ENCODE measurements at places on chromosomes 3 and 15.

GRCh38 chr3:170440344-170440743 is 21.7 kb downstream of the CLDN11 start:
- no peak for DNase-seq

- no peak for DNase-seq
Measured at GRCh38 chr15:90558171-90558573, 28.4 kb downstream of the CRTC3 start.

GRCh38 chr3:151425627-151426340 is 35.1 kb downstream of the IGSF10 start:
- DNase-seq = no peak

- no peak for DNase-seq
Measured at GRCh38 chr3:171741377-171741776, 68.9 kb downstream of the PLD1 start.

DNA sequence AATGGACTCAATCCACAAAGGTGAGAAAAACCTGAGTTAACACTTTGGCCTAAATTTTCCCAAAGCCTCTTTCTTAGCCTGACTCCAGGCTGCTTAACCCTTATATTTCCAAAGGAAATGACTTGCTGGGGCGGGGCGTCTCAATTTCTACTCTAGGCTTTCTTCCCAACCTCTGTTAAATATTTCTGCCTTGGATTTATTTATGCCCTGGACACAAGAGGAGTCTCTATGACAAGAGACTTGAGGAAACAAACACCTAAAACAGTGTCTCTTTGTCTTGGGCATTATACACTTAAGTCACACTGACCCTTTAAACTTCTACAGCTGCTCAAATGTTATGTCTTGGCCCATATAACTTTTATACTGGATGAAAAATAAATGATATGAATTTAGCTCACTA is 28.3 kb upstream of the AP4E1 start:
- no peak for DNase-seq

- no peak for DNase-seq
Measured at GRCh38 chr3:48996640-48997039, 6.6 kb downstream of the P4HTM start.

DNA sequence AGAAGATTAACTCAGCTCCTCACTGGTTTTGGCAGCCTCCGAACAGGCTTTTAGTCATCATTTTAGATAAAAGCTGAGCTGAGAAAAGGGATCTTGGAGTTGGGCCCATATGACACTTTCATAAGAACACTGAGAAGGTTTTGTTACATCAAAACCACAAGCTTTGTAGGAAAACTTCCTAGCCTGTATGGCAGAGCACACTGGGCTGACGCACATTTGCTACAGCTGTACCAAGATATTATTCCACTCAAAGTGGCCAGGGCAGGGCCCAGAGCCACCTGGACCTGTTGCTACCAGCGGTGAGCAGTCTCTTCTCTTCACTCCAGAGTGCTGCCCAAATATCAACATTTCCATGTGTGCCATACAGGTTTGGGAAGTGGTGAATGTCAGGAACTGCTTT is 160.5 kb upstream of the CCDC54 start:
- DNase-seq = peak; percentile 73

All from GM04503 (cell line).